ENCODE measurements at places on chromosomes 5 and 9.

DNA sequence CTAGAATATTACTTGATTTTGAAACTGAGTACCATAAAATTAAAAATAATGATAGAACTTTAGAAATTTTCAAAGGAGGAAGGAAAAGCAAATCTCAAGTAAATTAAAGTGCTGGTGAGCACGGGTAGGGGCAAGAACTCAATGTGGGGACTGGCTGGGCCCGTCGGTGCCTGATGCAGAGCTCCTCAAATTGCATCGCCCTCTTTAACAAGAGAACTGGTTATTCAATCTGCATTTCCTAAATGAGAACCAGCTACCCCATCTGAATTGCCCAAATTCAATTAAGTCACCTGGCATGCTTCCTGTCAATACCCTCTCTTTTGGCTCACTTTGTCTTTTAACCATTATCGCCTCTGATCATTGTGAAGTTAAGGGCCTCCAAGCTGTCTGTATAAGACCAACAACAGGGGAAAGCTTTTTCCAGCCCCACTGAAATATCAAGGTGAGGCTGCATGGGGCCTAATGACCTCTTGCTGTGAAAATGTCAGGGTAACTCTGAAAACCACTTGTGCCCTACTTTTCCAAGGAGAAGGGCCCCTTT, 316.7 kb downstream of the SLIT3 start:
- no peak for DNase-seq

GRCh38 chr5:139741823-139742172, 53.8 kb upstream of the PSD2 start:
- no peak for DNase-seq

DNA sequence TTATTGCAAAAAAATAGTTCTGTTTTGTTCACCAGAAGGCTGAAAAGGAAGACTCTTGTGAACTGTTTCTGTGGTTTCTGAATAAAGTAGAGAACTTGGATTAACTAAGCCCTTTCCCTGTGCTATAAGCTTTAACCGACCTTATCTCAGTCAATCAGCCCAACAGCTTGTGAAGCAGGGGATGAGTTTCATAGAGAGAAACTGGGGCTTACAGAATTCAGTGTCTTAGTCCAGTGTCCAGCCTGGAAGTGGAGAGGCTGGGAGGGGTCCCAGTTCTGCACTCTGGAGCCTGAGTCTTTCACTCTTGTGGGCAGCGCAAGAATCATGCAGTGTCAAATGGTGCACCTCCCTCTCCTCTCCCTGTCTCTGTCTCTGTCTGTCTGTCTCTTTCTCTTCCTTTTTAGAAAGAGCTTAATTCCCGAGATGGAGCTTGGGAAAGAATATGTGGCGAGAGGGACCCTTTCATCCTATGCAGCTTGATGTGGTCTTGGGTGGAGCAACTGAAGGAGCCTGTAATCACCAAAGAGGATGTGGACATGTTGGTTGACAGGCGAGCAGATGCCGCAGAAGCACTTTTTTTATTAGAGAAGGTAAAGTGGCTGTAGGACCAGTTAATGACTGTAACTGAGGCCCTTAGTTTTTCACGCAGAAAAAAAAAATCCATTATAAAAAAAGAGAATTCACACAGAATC, 17.0 kb downstream of the PTPDC1 start:
- DNase-seq = no peak

DNA sequence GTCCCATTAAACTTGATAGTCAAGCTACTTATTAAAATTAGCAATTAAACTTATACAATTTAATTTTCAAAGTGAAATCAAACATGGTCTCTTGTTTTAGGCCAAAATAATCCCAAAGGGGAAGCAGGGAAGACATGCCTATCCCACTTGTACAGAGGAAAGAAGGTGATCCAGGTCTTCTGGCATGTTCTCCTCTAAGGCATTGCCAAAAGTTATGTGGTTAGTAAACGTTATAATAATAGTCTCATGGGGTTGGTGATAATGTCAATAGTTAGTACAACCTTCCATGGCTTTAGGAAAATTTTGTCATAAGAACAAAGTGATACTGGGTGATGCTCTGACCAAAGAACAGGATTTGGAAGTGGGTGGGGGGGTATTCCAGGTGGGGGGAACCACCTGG, 52.8 kb downstream of the ROR2 start:
- DNase-seq = no peak

GRCh38 chr5:139167063-139167462, 31.1 kb downstream of the SIL1 start:
- DNase-seq = no peak
